ENCODE measurements at places on chromosomes 3 and 15.

DNA sequence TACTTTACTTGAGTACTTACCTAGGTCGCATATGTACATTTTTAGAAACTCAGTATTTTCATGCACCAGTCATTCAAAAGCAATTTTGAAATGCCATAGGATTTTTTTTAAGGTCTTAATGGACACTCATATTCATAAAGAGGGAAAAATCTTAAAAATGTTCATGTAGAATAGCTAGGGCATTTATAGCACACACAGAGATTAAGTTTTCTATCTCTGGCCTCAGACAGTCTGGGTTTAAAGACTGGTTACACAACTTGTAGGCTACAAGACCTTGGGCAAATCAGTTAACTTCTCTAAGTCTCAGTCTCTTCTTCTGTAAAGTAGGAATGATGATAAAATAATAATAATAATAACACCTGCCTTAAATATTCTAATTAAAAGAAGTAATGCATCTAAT is 48.5 kb upstream of the UBP1 start:
- DNase-seq, result no peak

GRCh38 chr3:128075522-128076482 is 23.6 kb downstream of the SEC61A1 start:
- DNase-seq, result peak; percentile 95

DNA sequence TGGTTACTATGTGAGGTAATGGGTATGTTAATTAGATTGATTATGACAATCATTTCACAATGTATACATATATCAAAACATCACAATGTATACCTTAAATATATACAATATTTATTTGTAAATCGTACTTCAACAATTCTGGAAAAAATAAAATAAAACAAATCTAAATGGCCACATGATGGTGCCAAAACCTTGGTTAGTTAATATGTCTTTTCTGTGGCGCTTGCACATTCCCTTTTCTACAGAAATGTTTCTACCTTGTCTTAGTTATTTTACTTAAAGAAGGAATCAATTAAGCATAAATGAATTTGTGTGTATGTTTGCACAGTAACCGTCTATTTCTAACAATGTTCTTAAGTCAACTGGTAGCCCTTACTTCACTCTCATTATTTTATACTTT is 53.4 kb downstream of the OXSM start:
- DNase-seq, result no peak

DNA sequence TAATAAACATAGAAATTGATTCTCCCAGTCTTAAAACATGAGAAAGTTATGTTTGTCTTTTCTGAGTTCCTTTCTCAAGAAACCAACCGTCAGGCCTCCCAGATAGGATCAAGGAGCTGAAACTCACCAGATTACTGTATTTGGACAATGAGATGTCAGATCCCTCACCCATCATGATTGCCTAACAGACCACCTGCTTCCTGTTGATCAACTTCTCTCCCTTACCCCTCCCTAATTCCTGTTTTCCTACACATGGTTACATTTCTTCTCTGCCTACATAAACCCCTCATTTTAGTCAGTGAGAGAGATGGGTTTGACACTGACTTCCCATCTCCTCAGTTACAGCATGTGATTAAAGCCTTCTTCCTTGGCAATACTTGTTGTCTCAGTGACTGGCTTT is 917.5 kb downstream of the FHIT start:
- DNase-seq, result no peak

Measured in right kidney (tissue), 9 donors.